GM13977 (cell line): ENCODE measurements at places on chromosomes 7 and 10.

- DNase-seq: no peak
Measured at GRCh38 chr7:20170633-20171032, 46.6 kb downstream of the MACC1 start.

- DNase-seq: no peak
Measured at GRCh38 chr7:159104188-159104920, 40.3 kb downstream of the VIPR2 start.

DNA sequence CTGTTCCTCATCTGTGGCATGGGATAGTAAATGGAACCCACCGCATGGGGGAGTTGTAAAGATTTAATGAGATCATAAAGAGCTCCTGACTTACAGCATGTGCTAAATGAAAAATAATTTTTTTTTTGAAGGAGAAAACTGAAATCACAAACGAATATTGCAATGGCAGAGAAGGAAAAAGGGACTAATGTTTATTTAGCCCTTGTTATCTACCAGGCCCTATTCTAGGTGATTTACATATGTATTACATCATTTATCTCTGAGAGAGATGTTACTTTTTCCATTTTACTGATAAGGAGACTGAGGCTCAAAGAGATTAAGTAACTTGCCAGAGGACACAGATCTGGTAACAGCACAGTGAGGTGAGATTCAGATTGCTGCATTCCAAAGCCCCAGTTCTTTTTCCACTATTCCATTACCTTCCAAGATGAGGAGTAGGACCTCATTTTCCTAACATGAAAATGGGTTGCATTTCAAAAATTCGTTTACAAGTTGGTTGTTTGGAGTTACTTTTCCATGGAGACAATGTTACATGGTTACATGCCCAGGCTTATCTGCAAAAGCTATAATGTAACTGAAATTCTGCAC, 28.6 kb downstream of the VCL start:
- no peak for DNase-seq

DNA sequence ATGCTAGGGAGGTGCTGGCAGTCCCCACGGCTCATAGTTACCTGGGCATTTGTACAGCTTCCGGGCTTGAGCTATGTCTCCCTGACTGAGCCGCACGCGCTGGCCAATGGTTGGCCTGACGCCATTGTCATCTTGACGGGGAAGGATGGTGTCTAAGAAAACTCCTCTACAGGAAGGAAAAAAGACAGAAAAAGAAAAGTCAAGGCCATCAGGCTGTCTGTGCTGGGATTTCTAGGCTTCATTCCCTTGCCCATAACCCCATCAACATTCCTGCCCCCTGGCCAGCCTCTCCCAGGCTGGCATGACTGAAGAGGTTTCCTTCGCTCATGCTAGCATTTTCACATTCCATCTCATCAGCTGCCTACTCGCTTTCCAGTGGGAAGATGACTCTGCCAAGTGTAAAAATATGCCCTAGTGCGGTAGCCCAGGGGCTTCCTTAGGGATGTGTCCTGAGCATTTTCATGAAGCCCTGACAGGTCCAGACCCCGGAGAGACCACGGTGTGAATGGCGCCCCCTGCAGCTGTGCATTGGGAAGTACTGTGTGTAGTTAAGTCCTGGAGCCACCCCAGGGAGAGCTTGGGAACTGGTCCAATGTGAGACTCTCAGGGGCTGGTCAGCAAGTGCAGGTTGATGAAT, 54.5 kb upstream of the OPALIN start:
- no peak for DNase-seq

- no peak for DNase-seq
Measured at GRCh38 chr7:157584420-157584819, 247.6 kb downstream of the DNAJB6 start.

GRCh38 chr10:78919181-78919966, 149.4 kb upstream of the ZMIZ1 start:
- no peak for DNase-seq

- DNase-seq: no peak
Measured at GRCh38 chr10:1731592-1731991, 5.7 kb downstream of the ADARB2 start.

DNA sequence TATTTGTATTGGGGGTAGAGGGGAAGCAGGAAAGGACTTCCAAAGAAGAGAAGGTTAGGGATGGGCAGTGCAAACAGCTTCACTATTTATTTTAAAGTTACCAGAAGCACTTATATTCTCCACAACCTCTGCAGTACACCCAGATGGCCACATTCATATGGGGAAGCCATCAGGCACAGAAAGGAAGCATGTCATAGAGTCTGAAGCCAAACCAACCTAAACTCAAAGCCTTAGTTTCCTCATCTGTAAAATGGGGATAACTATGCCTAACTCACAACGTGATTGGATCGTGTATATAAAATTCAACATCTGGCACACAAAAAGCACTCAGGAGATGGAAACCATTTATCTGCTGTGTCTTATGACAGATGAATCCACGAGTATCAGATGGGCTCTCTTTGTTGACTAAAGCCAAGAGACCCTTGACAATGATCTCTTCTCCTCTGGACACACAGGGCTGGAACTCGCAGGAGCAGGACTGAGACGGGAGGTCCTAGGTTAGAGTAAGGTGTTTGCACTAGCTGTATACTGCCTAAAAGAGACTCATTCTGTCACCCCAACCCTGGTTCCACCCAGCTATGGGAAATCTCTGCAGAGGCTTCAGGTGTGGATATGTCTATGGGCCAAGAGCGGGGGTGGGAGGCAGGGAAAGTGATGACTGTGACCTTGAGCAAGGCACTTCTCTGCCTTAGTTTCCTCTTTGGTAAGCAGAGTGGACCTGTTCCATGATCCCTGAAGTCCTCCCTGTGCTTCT, 1.8 kb downstream of the KIAA1549 start:
- DNase-seq: peak; percentile 43

DNA sequence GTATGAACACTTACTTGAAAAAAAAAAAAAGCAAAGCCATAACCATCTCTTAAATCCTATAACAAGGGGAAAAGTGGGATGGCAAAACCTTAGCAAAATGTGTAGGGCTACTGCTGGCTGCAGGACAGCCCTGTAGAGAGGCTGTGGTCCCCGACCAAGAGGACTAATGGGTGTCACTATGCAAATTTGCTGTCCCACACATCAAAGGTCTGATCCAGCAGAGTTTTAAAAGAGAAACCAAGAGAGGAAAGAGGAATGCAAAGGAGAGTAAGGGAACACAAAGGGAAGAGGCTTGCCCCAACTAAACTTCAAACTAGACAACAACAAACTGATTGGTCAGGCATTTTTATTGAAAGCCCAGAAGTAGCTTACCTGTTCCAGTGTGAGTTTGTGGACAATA, 3.1 kb upstream of the ZNRF2 start:
- DNase-seq: no peak

DNA sequence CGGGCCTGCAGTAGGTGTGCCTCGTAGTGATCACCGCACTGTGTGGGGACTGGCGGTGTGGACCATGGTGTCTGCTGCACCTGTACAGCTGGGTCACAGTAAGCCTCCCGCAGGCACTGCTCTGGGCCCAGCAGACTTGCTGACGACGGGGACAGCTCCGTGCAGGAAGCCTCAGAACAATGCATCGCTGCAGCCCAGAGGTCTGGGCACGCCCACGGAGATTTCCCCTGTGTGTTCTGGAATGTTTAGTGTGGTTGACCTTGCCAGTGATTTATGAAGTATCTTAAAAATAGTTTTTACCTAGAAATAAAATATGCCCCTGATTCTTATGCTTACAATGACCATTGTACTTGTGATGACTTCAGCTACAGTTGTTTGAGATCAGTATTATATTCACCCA, 59.1 kb upstream of the ZNF32 start:
- DNase-seq: no peak

- DNase-seq: no peak
Measured at GRCh38 chr7:74709880-74710671, 52.6 kb downstream of the GTF2I start.

- DNase-seq: no peak
Measured at GRCh38 chr10:23155169-23155568, 36.9 kb upstream of the PTF1A start.
